Spinal cord (tissue), 10 donors: ENCODE measurements at places on chromosomes 2 and 18.
A peak's percentile ranks its signal among the peaks of the same experiment; 100 is the strongest.

DNA sequence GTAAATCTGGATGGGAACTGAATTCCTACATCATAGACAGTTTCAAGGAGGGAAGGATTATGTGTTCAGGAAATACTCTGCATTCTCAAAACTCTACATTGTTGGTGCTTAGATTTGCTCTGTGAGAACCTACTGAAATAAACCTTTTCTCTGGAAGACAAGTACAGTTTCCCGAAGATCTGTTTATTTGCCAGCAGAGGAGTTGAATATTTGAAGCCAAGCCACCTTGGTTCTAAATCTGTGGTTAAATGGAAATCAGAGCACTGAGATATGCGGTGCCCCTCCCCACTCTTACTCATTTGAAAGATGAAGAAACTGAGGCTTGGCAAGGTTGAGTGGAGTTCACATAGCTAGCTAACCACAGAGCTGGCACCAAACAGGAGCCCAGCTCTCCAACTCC lies 146.3 kb upstream of the CTAGE1 start:
- no peak for DNase-seq

GRCh38 chr2:38659115-38659514 lies 6.8 kb upstream of the GALM start:
- no peak for DNase-seq

GRCh38 chr2:47177043-47177565 lies 22.0 kb upstream of the STPG4 start:
- DNase-seq: no peak

DNA sequence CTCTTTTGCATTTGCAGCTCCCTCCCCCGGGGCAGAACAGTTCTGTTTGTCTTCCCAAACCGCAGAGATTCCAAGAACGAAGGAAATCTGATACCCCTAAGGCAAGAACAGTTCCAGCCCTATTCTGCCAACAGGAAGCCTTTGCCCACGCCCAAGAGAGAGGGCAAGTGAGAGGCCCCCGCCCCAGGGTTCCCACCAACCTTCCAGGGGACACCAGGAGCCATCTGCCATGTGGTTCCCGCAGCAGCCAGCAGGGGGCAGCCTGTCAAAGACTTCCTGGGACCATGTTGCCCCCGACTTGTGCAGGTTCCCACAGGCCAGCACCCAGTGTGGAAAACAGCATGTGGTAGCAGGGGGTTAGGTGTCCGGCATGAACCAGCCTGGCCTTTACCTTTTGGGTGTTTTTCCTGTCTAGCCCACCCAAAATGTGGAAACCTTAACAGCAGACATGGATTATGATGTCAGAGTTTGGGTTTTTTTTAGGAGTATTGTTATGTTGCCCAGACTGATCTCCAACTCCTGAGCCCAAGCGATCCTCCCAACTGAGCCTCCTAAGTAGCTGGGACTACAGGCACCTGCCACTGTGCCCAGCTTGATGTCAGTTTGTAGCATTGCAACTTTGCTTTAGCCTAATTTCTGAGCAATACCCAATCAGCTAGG lies 21.7 kb upstream of the EFHD1 start:
- no peak for DNase-seq

- no peak for DNase-seq
Observed at GRCh38 chr2:11527001-11527400, 6.8 kb upstream of the GREB1 start.

GRCh38 chr18:12907258-12907925 lies 23.4 kb upstream of the PTPN2 start:
- DNase-seq: no peak

- no peak for DNase-seq
Observed at GRCh38 chr2:950080-950966, at the start of gene SNTG2. Gene SNTG2, plus strand, starts transcription at chr2:950849. Its CDS starts 148 bp downstream, at chr2:950997.

- DNase-seq: peak; percentile 35
Observed at GRCh38 chr2:60478660-60479059, 74.8 kb downstream of the BCL11A start.

GRCh38 chr18:3903337-3903736 lies 453.4 kb downstream of the TGIF1 start:
- DNase-seq: no peak

DNA sequence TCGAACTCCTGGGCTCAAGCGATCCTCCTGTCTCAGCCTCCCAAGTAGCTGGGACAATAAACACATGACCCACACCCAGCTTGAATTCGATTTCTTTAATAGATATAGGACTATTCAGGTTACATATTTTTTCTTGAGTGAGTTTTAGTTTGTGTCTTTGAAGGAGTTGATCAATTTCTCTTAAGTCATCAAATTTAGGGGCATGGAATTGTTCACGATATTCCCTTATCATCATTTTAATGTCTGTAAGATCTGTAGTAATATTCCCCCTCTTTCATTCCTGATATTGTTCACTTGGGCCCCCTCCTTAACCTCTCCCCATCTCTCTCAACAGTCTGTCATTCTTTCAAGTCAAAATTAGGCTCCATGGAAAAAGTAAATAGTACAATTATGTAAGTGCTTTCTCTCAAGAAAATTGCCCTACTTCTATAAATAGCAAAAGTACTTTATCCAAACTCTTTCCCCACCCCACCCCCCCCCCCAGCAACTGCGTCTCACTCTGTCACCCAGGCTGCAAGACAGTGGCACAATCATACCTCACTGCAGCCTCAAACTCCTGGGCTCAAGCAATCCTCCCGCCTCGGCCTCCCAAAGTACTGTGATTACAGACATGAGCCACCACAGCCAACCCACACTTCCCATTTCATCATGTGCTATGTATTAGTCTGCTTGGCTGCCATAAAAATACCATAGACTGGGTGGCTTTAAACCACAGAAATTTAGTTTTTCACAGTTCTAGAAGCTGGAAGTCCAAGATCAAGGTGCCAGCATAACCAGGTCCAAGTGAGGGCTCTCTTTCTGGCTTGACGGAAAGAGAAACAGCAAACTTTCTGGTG lies 20.1 kb downstream of the WDR33 start:
- no peak for DNase-seq

DNA sequence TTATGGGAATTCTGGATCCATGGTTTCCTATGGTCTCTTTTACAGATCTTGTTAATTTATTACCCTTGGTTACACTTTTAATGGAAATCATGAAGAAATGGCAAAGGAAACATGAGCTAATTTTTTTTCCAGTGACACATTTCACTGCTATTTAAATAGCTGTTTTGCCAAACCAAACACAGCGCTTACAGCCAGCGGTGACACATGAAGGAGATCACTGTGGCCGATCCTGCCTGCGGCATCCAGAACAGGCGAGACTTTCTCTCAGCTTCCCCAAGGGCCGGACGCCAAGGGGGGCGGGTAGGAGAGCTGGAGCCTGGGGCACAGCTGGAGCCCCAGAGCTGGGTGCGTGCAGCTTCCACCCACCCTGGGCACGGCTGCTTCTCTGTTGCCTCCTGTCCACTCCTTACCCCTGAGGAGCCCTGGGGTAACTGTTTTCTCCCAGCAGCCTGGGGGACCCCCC lies 81.4 kb upstream of the PKDCC start:
- peak; percentile 81 for DNase-seq

GRCh38 chr2:216131175-216131926 lies 22.2 kb downstream of the XRCC5 start:
- no peak for DNase-seq

GRCh38 chr2:67006373-67006960 lies 390.7 kb upstream of the ETAA1 start:
- no peak for DNase-seq

GRCh38 chr2:54545702-54546450 lies 89.7 kb downstream of the SPTBN1 start:
- DNase-seq: no peak

GRCh38 chr2:65050931-65051330 lies 5.3 kb upstream of the CEP68 start:
- no peak for DNase-seq

DNA sequence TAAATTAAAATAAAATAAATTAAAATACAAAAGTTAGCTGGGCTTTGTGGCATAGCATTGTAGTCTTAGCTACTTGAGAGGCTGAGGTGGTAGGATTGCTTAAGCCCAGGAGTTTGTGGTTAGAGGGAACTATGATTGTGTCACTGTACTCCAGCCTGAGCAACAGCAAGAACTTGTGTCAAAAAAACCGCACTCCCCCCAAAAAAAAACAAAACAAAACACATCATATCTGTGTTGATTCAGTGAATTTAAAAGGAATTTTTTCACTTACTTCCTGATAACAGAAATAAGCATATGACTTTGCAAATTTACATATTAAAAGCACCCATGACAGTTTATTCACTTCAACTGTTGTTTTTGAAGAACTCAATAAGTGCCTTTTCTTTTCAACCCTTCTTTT lies 68.1 kb upstream of the PELI1 start:
- no peak for DNase-seq

DNA sequence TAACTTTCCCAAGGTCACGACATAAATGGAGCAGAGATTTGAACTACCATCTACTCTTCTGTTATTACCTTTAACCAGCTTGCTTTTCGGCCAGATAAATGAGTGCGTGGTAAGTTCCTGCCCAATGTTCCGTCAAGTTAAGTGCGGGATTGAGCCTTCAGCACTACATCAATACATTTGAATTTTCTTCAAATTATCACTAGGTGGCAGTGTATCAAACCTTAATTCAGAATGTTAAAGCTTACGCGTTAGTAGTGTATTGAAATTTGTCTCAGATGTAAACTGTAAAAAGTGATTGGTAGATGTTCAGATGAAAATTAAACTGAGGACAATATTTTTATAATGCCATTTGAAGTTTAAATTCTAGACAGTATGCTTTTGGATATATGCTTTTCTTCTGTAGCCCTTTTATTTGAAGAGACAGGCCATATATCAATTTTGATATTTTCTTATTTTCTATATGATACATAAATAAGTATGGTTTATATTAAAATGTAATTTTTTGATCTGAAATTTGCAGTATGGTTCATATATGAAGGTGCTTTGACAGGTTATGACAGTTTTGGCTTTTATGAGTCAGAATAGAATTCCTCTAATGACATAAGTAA lies 681.3 kb downstream of the ADCYAP1 start:
- peak; percentile 22 for DNase-seq

GRCh38 chr2:64610316-64610855 lies 43.3 kb downstream of the SERTAD2 start:
- no peak for DNase-seq

DNA sequence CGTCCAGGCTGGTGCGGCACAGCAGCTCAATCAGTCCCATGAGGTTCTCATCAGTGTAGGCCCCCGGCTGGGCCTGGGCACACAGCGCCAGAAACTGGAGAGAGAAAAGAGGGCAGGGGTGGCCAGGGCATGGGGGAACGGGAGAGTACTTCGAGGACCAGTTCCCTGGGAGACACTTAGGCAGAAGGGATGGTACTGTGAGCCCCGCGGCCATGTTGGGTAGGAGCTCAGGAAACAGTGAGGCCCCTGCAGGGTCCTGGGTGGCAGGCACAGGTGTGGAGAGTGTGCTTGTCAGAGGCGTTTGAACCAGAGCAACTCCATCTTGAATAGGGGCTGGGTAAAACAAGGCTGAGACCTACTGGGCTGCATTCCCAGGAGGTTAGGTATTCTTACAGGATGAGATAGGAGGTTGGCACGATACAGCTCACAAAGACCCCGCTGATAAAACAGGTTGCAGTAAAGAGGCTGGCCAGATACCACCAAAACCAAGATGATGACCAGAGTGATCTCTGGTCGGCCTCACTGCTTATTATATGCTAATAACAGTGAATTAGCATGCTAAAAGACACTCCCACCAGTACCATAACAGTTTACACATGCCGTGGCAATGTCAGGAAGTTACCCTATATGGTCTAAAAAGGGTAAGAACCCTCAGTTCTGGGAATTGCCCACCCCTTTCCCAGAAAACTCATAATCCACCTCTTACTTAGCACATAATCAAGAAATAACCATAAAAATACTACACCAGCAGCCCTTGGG lies 51.9 kb upstream of the SEMA4C start:
- no peak for DNase-seq

- DNase-seq: no peak
Observed at GRCh38 chr2:69718338-69718965, 23.5 kb upstream of the ANXA4 start.

DNA sequence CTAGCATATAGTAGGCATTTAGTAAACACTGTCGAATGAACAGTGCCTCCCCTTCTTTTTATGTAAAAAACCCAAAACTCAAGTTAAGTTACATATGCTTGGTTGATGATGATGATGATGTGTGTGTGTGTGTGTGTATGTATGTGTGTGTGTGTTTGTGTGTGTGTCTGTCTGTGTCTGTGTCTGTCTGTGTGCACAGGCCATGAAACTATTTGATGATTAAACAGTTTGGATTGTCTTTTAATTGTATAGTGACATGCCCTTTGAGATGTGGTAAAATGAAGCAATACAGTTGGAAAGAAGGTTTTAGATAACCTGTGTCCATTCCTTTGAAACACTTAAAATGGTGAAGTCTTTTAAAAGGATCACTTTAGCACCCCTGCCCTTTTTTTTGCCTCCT lies 105.6 kb downstream of the MAP4K4 start:
- no peak for DNase-seq

DNA sequence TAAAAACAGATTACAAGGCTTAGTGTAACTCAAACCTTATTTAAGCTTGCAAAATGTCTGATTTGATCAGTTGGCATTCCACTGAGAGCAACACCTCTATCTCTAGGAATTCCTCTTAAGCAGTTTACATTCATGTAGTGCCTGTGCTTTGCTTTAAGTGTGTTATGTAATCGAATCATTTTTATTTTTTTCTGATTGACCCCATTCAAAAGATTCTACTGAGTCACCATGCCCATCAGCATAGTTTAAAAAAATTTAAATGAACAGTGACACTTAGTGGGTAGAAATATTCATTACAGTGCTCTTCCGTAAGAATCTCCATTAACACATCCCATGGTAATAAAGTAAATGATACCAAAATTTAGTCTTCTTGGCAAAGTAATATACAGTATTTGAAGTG lies 67.8 kb upstream of the SLC4A10 start:
- no peak for DNase-seq

GRCh38 chr2:105847056-105847455 lies 102.3 kb downstream of the NCK2 start:
- no peak for DNase-seq

- no peak for DNase-seq
Observed at GRCh38 chr18:48605408-48605845, 66.6 kb downstream of the CTIF start.

DNA sequence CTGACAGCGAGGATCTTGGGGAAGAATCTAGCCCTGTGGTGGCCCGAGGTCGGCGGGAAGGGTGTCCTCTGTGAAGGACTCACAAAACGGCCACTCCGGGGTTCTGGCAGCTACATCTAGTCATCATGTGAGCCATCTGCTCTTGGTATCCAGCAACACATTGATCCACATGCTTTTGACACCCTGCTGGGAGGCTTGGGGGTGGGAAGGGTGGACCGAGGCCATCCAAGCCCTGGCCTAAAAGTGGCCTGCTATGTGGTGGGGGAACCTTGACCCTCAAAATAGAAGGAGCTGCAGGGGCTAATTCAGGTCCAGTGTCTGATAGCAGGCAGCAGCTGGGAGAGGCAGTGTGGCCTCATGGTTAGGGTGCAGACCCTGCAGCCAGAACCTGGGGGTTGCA lies 145.7 kb downstream of the CELF4 start:
- DNase-seq: no peak

GRCh38 chr2:101546376-101547058 lies 71.6 kb upstream of the RFX8 start:
- DNase-seq: no peak

- no peak for DNase-seq
Observed at GRCh38 chr18:67081482-67082211, 434.9 kb downstream of the DSEL start.

- no peak for DNase-seq
Observed at GRCh38 chr2:61633250-61633649, 95.1 kb upstream of the XPO1 start.
